ENCODE measurements at places on chromosomes 2 and 18. TPM values are rescaled to one million over a fixed set of nuclear protein-coding genes. Genes with fewer than 3 reads are reported as not detected.

DNA sequence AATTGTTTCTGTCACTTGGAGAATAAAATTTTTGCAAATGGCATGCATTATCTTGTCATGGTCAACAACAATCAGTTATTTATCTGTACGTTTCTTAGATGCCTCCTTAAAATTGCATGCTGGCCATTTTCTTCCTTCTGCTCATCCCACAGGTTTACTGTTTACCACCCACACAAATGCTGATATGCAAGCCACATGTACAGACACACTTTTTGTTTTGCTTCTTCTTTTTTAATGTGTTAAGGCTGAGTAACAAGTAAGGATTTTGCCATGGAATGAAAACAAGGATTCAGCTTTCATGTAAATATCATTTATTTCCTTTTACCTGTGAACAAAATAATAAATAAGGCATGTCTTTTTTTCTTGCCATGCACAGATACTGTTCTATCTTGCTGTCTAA is 1077.1 kb upstream of the ZEB2 start:
- no peaks in the 10 kb centered on the region for H3K4me1 ChIP-seq
- H3K27ac ChIP-seq = no peak overlapping the region
- H3K27me3 ChIP-seq = no peaks in the 10 kb centered on the region

DNA sequence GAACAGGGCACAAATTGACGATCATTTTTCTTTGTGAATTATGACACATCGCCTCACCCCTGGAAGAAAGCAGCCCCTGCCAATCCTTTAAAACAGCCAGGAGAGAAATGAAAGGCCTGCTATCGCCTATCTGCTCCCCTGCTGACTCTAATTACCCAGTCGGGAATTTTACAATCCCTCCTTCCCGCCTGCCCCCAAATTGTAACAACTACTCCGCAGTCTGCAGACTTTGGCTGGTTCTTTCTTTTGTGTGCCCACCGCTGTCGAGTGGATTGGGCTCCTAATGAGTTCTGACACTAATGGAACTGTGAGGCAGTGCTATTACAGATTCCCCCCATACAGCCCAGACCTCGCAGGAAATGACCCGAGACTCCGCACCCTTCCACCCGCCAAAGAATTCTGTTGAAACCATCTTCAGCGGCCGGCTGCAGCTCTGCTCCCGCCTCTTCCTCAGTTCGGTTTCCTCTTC is 281.2 kb upstream of the PARD3B start:
- no peaks in the 10 kb centered on the region for H3K36me3 ChIP-seq
- H3K27ac ChIP-seq = no peak overlapping the region
- H3K4me1 ChIP-seq = no peaks in the 10 kb centered on the region
- no peak for DNase-seq

DNA sequence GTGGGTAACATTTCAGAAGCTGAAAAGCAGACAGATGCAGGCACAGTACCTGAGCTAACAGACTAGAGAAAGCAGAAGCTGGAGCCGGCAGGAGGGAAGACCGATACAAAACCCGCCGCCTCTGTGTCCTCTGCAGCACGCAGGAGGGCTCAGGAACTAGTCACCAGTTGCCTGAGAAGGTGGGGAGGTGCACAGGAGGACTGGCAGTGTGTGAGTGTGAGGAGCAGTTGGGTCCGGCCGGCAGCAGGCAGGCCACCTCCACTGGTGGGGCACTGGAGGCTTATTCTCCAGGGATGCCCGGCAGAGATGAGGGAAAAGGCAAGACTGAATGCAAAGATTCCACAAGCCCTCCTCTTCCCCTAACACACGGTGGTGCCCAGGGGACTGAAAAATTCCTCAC is 18.2 kb downstream of the ERCC3 start:
- DNase-seq = no peak
- H3K4me1 ChIP-seq = no peaks in the 10 kb centered on the region
- H3K4me3 ChIP-seq = no peak overlapping the region
- H3K36me3 ChIP-seq = peaks cover 22% of the 10 kb centered on the region
- H3K27ac ChIP-seq = no peak overlapping the region
- H3K27me3 ChIP-seq = no peaks in the 10 kb centered on the region

The SLC23A3 gene
- total RNA-seq = 0.33 TPM

GRCh38 chr2:42747422-42747821 is 16.5 kb downstream of the OXER1 start:
- H3K27me3 ChIP-seq = no peaks in the 10 kb centered on the region
- H3K4me1 ChIP-seq = peaks cover 17% of the 10 kb centered on the region
- H3K4me3 ChIP-seq = no peak overlapping the region
- DNase-seq = peak; percentile 54

The CRYGD gene
- total RNA-seq = not detected

DNA sequence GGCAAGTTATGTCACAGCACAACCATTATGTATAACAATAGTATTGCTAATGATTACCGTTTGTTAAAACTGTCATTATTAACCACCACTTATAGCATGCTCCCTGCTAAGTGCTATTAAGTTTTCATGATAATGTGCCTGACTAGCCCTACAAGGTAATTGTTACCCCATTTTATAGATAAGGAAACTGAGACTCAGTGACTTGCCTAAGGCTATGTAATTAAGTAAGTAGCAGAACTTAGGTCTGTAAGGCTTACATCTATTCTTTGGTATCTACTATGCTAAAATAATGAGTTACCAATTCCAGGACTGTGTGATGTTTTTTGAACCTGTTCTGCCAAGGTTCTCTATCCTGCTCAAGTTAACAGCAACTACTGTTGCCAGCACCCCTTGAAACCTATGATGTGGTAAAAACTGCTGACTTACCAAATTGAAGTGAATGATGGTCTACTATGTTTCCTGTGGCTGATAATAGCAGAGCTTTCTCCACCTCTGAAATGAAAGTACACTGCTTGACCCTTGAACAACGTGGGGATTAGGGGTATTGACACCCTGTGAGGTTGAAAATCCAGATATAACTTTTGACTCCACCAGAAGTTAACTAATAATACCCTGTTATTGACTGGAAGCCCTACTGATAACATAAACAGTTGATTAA is 18.2 kb downstream of the ACVR2A start:
- H3K4me1 ChIP-seq = peaks cover 5% of the 10 kb centered on the region
- H3K36me3 ChIP-seq = no peaks in the 10 kb centered on the region
- no peak overlapping the region for H3K4me3 ChIP-seq
- H3K27ac ChIP-seq = no peak overlapping the region
- no peaks in the 10 kb centered on the region for H3K27me3 ChIP-seq
- no peak for DNase-seq

DNA sequence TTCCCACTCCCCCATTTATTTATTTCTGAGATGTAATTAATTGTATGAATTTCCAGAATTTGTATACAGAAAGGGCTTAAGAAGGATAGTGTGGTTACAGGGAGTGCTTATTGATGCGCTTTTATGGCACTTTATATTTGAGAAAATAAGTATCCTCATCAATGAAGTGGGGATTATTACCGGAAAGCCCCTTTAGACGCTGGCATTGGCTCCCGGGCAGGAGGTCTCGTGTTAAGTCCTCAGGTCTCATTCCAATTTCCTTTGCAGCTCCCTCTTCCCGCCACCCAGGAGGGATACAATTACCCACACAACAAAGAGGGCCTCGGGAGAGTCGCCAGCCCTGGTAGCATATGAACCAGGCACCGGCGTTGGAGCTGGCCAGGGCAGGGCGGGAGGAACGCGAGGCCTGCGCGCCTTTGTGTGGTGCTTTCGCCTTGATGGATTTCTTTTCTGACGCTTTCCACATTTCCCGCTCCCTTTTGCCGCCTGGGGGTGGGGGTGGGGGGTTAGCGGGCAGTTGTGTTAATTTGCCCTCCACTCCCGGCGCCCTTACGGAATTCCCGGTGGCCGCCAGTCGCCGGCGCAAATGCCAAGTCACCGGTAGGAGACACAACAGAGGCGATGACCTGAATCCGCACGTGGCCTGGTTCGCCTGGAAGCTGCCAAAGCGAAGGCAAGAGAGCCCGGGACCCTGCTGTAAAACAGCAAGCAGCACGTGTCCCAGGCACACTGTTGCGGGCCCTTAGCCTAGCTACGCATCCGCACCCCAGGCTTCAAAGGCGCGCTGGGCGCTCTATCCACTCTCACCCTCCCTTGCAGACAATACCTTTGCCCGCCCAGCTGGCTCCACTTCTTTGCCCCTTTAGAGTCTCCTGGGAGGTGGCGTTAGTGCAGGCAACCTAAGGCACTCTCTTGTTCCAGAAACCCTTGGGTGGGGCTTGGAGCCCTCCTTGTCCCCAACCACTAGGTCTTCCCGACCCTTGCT is 3.3 kb downstream of the GAD1 start:
- peaks cover 75% of the 10 kb centered on the region for H3K4me1 ChIP-seq
- DNase-seq = peak; percentile 67
- no peaks in the 10 kb centered on the region for H3K36me3 ChIP-seq
- peak overlapping the region; percentile 38 for H3K4me3 ChIP-seq
- no peak overlapping the region for H3K27ac ChIP-seq

DNA sequence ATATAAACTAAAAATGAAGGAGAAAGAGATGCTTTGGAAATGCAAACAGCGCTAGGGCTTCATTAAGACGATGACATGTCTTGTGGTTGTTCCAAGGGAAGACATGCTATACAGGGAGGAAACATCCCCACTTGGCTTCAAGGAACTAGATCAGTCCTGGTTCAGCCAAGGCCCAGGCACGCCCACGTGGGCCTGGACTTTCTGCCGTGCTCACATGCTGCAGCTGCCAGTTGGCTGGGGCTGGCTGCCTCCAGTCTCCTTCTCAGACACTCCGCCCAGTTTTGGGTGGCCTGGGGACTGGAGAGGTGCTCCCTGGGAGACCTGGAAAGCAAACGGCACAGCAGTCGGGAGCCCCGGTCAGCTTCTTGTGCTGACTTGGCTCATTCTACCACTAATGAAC is 109.6 kb downstream of the GLI2 start:
- H3K4me3 ChIP-seq = no peak overlapping the region
- peak; percentile 79 for DNase-seq
- no peak overlapping the region for H3K27ac ChIP-seq
- H3K27me3 ChIP-seq = no peaks in the 10 kb centered on the region

DNA sequence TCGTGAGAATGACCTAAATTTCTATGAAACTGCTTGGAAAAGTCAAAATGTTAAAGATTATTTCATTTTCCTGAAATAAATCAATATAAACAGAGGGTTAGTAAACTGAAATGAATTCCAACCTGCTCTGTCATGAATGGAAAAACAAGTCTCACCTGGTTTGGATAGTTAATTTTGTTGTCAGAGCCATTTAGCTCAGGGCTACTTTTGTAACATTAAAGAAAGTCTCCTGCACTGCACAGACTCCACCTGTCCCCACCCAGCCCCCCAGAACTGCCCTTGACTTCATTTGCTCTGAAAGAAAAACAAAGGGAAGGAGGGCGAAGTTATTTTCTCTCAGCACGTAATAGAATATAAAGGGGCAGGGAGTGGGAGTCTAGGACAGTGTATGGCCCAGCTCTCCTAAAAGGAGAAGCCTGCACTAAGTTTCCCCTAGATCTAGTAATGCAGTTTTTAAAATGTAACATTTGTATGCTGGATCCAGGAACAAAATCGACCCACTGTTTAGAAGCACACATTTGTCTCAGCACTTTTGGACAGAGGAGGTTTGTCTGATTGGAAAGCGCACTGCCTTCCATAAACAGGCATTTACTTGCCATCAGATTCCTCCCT is 54.2 kb upstream of the ACSL3 start:
- no peak for DNase-seq
- no peak overlapping the region for H3K4me3 ChIP-seq
- peaks cover 11% of the 10 kb centered on the region for H3K4me1 ChIP-seq
- no peaks in the 10 kb centered on the region for H3K27me3 ChIP-seq

- H3K36me3 ChIP-seq = no peaks in the 10 kb centered on the region
- no peak overlapping the region for H3K27ac ChIP-seq
- H3K4me1 ChIP-seq = no peaks in the 10 kb centered on the region
Measured at GRCh38 chr2:150788426-150789140, 301.1 kb upstream of the RND3 start.
